ENCODE measurements at places on chromosomes 2 and 18. TPM values are rescaled to one million over a fixed set of nuclear protein-coding genes. Genes with fewer than 3 reads are reported as not detected.

The TEX51 gene
- polyA plus RNA-seq: not detected

The AOX1 gene
- 0.18 TPM for polyA plus RNA-seq

The CYTIP gene
- polyA plus RNA-seq: 73.0 TPM

The SULT1C4 gene
- polyA plus RNA-seq: not detected
